Airway epithelial cell (primary cell): ENCODE measurements at places on chromosomes 12 and 14. TPM values are rescaled to one million over a fixed set of nuclear protein-coding genes. Genes with fewer than 3 reads are reported as not detected.

PGF gene
- 51.8 and 57.1 TPM in 2 replicates for total RNA-seq

ITGB7 gene
- 4.7 and 5.2 TPM in 2 replicates for total RNA-seq

GPR162 gene
- total RNA-seq = 0.09 and 0.21 TPM in 2 replicates

MUCL1 gene
- 4.7 TPM in 1 of 2 replicates, not detected in the other for total RNA-seq

ACOT4 gene
- 0.42 and 2.0 TPM in 2 replicates for total RNA-seq

TNS2 gene
- total RNA-seq = 12.1 and 21.1 TPM in 2 replicates

SIX6 gene
- not detected in 2 replicates for total RNA-seq

RDH12 gene
- total RNA-seq = 8.4 and 11.7 TPM in 2 replicates

CMKLR1 gene
- not detected in 2 replicates for total RNA-seq

EID3 gene
- total RNA-seq = 0.14 and 0.42 TPM in 2 replicates

KRT82 gene
- total RNA-seq = not detected in 2 replicates

SLC25A21 gene
- total RNA-seq = 1.9 and 3.8 TPM in 2 replicates

OVCH1 gene
- total RNA-seq = not detected in 2 replicates

PLD4 gene
- not detected in 2 replicates for total RNA-seq

EIF2S1 gene
- total RNA-seq = 192 and 202 TPM in 2 replicates

LBHD2 gene
- total RNA-seq = not detected in 2 replicates

C12orf54 gene
- total RNA-seq = 1.5 and 2.6 TPM in 2 replicates

IAPP gene
- not detected in 2 replicates for total RNA-seq

ABHD12B gene
- total RNA-seq = not detected in 2 replicates

TPH2 gene
- not detected in 2 replicates for total RNA-seq

GALNT8 gene
- not detected in 2 replicates for total RNA-seq

PTPRO gene
- 0.21 and 0.23 TPM in 2 replicates for total RNA-seq

FOS gene
- 147 and 192 TPM in 2 replicates for total RNA-seq

PTPRQ gene
- total RNA-seq = under 0.01 TPM in 1 of 2 replicates, not detected in the other

CCDC177 gene
- 0.14 TPM in 1 of 2 replicates, not detected in the other for total RNA-seq
